ENCODE measurements at places on chromosomes 7 and 10.

DNA sequence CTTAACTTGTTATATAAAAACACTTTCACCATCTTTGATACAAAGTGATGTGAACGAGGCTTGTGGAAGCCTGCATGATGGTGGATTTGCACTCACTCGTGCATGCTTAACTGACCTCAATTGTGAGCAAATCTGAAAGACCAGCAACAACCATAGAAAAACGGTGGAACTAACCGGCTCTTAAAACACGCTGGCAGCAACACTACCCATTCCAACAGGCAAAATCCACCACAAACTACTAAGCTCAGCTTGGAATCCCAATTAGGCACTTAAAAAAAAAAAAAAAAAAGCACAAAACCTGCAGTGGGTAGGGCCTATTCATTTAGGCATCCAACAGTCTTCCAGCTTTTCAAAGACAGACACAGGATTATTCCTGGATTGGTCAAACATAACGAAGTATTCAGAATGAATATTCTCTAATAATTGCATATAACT is 1.8 kb downstream of the GDI2 start:
- DNase-seq: peak; percentile 39

DNA sequence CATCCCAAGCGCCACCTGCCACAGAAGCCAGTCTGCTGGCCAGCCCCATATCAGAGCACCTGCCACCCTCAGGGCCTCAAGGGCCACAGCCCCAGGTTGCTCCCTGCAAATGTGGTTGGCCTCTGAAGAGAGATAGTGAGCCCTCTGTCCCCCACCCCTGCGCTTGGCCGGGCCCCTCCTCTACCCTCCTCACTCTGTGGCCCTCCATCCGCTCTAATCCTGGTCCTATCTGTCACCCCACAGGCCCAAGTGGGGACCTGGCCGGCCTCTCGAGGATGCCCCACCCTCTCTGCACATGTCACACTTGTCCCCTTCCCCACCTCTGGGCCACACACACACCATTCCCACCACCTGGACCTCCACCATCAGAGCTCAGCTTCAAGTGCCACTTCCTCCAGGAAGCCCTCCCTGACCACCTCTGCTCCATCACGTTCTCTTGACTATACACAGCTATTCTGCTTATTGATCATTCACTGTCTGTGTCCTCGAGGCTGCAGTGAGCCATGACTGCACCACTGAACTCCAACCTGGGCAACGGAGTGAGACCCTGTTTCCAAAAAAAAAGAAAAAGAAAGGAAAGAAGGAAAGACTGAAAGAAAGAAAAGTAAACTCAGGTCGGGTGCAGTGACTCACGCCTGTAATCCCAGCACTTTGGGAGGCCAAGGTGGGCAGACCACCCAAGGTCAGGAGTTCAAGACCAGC is 42.4 kb downstream of the TNRC18 start:
- DNase-seq: no peak

DNA sequence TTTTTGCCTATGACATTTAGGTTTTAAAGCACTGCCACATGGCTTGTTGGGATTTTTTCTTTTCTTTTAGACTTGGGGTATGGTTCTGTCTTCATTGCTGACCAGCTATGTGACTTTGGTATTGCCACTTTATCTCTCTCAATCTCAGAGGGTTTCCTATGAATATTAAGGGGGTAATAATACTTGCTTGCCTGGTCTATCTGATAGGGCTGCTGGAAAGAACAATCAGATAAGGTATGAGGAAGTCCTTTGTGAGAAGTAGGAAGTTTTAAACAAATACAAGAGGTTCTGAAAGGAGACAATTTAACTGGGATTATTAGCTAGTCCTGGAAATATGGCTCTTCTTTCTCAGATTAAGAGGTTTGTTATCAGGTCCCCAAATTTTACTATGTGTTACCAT is 80.8 kb downstream of the ZNF92 start:
- DNase-seq: no peak

GRCh38 chr7:40311307-40311706 is 176.5 kb downstream of the SUGCT start:
- DNase-seq: no peak

DNA sequence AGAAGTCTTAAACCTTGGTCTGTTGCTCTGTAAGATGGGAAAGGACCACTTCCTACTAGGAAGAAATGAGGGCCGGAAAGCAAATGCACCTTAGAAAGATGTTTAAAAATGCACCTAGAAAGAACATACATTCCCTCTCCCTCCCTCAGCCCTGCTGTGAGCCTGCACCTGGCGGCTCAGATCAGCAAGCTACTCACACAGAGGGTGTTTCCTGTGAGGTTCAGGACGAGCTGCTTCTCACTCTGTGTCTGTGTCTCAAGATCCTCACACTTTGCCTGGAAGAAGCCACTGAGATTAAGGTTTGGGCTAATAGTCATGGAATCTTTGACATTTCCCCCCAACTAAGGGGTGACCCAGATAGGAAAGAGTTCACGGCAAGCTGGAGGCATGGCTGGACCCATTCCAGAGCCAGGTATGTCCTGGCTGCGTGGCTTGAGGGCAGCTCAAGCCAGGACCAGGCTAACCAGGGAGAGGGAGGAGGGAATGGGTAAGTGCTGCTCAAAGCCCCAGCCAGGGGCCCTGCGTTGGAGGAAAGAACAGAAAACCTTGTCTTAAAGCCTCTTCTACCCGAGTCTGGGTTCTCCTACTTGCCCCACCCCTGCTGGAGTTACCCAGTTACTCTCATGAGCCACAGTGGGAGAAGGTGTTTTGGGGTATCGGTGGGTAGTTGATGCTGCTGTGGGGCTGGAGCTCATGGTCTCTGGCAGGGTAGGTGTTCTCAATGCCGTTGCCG is 47.5 kb downstream of the PODXL start:
- DNase-seq: no peak

DNA sequence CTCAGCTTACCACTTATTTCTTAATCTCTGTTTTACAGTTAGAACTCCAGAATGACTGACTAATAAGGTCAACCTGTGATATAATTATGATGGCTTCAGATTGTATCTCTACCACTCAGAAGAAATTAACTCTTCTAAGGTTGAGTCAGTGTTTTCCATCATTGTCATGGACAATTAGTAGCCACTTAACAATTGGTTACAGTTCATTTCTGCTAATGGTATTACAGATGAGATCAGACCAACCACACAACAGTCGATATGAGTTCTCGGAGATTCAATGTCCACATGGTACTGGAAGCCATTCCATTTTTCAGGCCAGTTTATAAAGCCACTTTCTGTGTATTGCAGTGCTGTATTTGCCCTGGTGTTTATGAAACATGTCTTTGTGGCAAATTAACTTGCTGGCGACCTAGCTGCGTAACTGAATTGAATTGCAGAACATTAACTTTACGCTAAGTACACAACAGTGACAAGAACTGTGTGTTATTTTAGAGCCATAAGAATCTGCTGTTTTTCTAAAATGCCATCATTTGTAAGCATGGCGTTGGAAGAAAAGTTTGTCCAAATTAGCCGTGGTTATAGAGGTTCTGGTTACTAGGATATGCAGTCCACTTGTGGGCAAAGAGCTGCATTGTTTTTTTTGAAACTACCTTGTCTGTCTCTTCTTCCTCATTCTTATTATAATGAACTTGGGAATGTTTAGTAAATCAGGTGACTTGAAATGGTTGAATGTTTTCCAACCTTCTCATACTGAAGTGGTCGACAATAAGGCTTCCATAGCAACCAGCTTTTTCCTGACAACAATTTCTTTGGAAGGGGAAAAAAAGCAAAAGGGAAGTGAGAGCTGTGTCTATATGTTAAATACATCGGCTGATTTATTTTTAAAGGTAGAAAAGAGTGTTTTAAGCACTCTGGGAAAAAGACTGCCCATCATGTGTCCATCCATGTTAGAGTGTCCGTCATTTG is 76.4 kb downstream of the CELF2 start:
- no peak for DNase-seq

GRCh38 chr7:117810642-117811512 is 62.4 kb downstream of the CTTNBP2 start:
- DNase-seq: peak; percentile 74

GRCh38 chr7:138625849-138626230 is 75.3 kb downstream of the SVOPL start:
- no peak for DNase-seq

DNA sequence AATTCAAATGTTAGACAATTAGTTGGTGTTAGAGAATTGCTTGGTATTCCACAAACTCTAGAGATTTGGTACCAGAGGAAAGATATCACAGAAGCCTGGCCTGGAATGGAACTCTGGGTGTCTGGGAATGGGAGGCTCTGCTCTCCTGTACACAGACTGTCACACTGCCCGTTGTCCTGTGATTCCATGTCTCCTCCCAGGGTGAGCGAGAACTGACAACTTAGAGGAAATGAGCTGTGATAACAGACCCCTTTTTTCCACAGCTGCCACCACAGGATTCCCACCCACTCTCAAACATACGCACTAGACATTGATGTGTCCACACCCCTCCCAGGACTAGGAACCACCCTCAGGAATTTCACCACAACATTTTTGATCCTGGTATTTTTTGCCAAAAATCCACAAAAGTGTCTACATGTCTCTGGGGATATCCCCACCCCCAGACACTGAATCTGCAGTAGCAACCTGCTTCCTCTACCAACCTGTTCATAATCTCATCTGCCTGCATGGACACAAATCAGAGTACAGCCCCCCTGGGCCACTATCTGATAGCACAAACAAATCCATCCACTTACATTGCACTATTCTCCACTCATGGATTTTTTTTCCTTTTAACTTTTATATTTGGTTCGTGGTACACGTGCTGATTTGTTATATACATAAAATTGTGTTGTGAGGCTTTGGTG is 4.7 kb downstream of the ZNF273 start:
- DNase-seq: no peak

- DNase-seq: peak; percentile 31
These were observed 50.3 kb downstream of the PALD1 start for GRCh38 chr10:70528741-70529362.

DNA sequence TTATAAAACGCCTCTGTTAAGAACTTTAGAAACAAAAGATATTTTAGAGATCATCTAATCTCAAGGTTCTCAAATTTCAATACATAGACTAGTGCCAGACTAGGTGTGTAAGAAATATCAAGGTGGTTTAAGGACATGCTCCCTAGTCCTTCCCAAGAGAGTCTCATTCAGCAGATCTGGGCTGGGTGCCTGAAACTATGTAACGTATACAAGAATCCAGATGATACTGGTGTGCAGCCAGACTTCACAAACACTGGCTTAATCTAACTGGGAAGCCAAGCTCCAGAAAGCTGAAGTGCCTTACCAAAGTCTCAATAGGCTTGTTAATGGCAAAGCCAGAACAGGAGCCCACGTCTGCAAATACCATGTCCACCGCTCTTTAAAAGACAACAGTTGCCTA is 105.0 kb upstream of the AMPH start:
- DNase-seq: no peak

DNA sequence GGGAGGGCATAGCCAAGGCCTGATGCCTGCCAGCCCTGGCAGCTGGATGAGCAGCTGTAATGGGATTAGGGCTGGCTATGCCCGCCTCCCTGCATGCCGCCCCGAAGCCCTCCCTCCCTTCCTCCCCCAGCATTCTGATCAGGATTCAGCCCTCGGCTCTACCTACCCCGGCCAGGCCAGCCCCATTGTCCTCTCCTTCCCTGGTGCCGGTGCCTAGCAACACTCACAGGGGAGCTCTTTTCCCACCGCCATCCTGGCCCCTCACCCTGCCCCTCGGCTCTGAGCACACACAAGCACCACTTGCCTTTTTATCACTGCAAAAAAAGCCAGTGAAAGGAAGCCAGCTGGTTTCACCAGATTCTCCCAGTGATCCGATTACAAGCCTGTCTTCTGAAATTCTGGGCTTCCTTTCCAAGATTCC is 9.0 kb upstream of the ADCYAP1R1 start:
- DNase-seq: no peak

- DNase-seq: peak; percentile 73
These were observed at the start of gene RP9 for GRCh38 chr7:33109005-33109757. Gene RP9 (minus strand): TSS chr7:33109404. CDS start chr7:33109372, 32 bp downstream.

GRCh38 chr7:129098409-129099084 is 43.6 kb upstream of the TNPO3 start:
- no peak for DNase-seq

GRCh38 chr7:7569081-7569527 is 2.4 kb downstream of the MIOS start:
- DNase-seq: no peak

- DNase-seq: no peak
These were observed 4.4 kb upstream of the VSTM4 start for GRCh38 chr10:49119746-49120145.

- no peak for DNase-seq
These were observed 417.0 kb downstream of the TYW1 start for GRCh38 chr7:67413670-67414069.

DNA sequence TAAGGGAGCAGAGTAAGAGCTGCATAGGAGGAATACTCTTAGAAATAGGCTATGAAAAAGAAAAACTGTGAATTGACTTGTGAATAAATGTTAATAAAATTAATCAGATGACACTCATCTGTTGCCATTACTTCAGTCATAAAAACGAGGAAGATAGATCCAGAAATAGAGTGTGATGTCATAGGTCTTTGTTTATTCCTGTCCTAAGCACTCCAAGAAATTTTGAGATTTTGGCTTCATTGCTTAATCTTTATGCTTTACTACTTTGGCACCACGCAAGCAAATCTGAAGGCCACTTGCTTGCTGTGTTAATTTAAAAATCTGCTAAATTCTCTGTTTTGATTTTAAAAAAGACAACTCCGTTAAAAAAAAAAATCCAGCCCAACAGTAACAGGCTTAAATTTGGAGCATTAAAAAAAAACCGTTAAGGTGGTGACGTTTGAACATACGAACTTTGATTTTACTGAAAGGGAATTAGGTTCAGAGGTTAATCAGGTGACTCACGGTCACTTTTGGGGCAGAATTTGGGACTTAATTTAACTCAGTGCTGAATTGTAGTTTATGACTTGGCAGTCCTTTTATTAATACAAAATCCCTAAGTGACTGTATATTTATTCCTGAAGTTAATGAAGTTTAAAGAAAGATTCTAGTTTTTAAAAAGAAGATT is 3.4 kb downstream of the IFRD1 start:
- peak; percentile 85 for DNase-seq

DNA sequence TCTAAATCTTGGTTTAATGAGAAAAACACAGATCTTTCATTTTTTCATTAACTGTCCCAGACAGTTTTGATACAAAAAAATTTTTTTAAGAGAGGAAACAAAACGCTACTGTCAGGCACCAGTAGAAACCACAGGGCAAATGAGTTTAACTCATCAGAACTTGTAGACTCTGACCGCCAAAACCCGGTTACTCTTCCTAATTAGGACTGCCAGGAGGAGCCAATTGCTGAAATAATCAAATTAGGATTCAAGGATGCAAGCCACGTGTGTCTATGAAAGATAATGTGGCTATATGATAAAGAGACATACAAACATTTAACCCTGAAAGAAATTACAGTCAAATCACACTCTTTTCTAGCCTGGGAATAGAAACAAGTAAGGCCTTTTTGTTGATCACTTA is 154.4 kb downstream of the DGKI start:
- no peak for DNase-seq

DNA sequence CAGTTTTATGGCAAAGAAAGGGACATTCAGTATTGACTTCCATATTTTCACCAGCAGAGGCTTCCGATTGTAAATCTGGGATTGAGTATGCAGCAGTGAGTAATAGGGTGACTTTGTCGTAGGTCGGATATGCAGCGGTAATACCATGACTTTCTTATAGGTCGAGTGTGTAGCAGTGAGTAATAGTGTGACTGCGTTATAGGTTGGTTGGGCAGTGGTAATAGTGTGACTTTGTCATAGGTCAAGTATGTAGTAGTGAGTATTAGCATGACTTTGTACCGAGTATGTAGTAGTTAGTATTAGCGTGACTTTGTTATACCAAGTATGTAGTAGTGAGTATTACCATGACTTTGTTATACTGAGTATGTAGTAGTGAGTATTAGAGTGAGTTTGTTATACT is 268.2 kb upstream of the ADARB2 start:
- DNase-seq: no peak

GRCh38 chr7:157457355-157458253 is 120.8 kb downstream of the DNAJB6 start:
- DNase-seq: no peak

Measured in HCEC 1CT (cell line).